ENCODE measurements at places on chromosomes 5 and 9.
A peak's percentile ranks its signal among the peaks of the same experiment; 100 is the strongest.

GRCh38 chr9:97908705-97909104, 13.6 kb downstream of the TRMO start:
- DNase-seq, result no peak

DNA sequence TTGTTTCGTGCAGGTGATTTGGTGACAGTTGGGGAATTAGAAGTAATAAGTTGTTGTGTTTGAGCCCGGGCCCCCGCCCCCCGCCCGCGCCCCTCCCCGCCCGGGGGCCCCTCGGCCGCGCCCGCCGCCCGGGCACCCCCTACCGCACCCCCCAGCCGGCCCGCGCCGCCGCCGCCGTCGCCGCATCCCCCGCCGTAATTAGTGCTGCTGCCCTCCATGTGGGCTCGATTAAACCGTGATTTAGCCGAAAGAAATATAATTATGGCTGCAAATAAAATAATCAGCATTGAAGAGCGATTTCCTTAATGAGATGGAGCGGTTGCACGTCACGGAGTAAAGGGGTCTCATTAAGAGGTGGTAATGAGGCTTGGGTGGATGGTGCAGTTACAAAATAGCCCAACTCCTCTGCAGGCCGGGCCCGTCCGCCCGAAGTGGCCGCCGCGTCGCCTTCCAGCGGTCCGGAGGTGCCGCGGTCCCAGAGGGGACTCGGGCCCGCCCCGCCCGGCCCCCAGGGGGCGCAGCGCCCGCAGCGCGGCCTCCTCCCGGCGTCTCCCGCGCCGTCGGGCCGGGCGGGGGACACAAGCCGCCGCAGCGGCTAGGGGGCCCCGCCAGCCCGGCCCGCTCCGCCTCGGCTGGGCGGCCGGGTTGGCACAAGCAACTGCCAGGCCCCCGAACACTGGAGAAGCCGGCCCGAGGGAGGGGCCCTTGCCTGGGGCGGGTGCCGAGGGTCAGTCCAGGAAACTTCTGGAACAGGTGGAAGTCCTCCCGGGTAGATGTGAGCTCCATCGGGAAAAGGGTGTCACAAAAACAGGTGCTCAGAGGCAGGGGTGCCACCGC, 6.9 kb upstream of the OTP start:
- DNase-seq, result peak; percentile 55

DNA sequence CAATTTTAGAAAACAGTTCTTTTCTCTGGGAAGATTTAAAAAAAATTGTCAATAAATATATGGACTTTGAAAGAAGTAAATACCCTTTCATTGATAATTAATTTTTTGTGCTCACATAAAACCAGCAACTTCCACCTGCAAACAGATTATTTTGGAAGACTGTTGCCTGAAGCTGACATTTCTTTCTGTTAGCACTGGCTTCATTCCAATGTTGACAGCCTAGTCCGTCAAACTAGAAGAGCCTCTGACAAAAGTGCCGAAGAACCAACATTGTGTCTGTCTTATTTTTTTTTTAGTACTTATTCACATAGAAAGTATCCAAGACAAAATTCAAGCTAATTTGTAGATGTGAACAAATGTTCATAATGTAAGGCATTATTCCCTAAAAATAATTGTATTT, 108.6 kb upstream of the TMEM161B start:
- DNase-seq, result no peak

- no peak for DNase-seq
These were observed 226.5 kb upstream of the POU5F2 start for GRCh38 chr5:93967923-93968322.

DNA sequence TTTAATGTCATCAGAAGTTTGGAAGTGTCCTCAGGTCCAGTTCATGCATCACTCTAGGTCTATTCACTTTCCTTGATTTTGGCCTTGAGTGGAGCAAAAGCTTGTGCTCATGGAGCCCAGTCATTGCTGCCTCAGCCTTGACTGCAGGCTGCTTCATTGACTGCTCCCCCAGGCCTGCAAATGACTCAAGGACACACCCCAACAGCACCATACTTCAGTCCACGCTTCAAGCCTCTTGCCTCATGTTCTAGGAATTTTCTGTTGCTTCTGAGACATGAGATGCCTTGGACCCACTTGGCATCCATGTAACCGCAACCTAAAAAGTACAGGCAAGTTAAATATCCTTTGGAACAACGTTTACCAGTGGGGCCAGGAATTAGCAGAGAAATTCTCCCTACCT, 193.7 kb downstream of the PIK3R1 start:
- DNase-seq, result no peak

GRCh38 chr9:13063880-13064459, 215.5 kb downstream of the MPDZ start:
- DNase-seq, result no peak

DNA sequence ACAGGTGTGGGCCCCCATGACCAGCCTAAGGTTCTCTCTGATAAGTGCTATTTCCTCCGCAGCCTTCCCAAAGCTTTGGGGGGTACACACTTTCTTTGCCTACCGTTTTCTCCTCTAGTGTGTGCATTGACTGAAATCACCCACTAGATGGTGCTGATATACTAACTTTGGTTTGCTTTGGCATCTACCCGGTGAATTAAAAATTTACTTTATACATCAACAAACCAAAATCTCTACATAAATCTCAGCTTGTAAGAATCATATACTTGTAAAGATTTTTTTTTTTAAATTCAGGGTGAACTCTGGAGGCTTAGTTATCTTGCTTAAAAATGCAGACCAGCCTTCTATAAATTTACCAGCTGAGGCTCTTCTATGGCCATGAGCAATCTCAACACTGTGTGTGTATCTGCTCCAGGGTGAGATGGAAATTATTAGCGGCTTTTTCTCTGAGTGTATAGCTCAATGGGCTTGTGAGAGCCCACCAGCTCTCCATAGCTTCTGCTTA, 475.7 kb upstream of the TNC start:
- DNase-seq, result no peak

DNA sequence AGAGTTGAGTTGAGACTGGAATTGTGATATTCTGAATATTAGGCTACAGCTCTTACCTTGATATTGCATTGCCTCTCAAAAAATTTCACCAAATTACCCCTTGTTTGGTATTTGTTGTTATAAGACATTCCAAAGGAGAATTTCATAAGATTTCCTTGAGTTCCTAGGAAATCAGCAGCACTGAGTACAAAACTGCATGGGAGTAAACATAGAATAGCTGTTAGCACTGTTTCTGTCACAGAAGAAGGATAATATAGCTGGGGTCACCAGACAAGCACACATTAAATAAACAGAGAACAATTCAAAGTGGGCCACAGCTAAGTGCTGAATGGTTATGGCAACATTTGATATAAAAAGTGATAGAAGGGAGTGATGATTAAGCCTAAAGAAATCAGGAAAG, 724.3 kb downstream of the PRELID2 start:
- no peak for DNase-seq

DNA sequence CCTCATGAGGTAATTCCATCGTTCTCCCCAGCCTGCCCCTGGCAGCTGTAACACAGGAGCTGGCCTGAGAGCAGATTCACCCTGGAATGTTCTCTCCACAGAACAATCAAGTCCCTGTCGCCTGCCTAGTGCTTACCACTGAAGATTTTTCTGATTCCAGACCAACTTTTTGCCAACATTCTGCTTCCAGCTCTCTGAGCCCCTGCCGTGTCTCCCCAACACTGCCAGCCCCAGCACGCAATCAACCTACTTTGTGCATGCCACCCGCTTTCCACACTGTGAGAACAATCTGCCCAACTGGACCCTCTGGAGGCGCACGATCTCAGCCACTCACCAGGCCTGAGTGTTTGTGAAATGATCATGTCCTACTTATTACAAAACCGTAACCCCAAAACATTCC, 62.6 kb downstream of the PSMB7 start:
- DNase-seq, result no peak

DNA sequence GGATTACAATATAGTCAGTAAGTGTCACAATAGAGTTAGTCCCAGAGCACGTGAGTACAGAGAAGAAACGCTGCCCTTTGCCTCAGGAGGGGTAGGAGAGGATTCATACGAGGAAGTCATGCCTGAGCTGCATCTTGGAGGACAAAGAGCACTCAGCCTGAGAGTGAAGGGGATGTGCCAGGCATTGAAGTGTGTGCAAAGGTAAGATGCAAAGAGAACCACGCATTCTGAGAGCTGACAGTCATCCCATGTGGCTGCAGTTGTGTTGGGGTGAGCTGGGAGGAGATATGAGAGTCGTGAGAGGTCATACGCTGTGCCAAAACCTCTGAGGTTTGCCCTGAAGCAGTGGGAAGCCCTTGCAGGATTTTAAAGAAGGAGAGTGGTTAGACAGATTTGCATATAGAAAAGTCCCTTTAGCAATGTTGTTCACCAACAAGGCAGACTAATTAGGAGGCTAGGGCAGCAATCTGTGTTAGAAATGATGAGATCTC, 97.5 kb downstream of the PIP5K1B start:
- no peak for DNase-seq

DNA sequence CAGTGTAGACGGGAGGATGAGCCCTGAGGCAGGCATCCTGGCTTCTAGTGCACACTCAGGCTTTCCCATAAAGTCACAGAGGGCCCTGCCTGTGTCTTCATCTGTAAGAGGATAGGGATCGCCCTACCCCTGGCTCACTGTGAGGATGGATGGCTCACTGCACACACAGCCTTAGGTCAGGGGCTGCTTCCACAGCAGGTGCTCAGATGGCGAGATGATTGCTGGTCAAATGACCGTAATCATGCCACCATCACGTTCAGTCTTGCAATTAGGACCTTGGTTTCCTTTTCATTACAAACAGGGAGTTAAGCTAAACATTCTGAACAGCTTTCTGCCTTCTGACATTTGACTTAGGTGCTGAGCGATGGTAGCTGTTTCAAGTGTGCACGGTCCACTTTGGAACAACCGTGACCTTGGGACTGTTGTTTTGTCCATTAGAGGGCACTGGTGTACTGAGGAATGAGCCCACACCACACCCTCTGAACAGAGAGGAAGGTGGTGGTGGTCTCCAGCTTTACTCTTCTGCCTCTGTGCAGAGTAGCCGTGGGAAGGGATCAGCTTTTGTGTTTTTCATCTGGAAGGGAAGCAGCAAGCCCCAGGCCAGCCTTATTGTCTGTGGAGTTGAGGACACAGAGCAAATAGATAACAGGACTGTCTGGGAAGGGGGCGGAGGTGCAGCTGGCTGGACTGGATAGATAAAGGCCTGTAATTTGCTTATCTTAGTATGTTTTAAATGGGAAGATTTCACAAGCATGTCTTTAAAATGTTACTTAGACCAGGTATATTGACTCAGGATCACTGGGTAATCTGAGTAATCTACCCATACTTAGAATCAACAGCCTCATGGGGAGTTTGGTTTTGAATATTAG, 183.1 kb downstream of the TRIO start:
- no peak for DNase-seq

- no peak for DNase-seq
These were observed 20.7 kb upstream of the IL33 start for GRCh38 chr9:6194934-6195333.

DNA sequence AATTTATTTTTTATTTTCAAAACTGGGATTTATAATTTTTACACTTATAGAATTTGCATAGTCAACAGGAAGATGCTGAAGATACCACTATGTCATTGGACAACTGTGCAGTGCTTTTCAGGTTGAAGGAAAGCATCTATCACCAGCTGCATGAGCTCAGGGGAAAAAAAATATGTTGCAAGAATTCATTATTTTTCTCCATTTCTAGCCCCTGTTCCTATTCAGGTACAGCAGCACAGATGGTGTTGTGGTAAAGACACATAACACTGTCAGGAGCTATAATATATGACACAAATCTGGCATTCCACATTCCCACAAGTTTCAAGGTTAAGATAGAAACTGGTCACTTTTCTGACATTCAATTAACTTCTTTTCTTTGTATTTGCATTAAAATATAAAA, 1088.6 kb downstream of the MAT2B start:
- DNase-seq, result no peak

DNA sequence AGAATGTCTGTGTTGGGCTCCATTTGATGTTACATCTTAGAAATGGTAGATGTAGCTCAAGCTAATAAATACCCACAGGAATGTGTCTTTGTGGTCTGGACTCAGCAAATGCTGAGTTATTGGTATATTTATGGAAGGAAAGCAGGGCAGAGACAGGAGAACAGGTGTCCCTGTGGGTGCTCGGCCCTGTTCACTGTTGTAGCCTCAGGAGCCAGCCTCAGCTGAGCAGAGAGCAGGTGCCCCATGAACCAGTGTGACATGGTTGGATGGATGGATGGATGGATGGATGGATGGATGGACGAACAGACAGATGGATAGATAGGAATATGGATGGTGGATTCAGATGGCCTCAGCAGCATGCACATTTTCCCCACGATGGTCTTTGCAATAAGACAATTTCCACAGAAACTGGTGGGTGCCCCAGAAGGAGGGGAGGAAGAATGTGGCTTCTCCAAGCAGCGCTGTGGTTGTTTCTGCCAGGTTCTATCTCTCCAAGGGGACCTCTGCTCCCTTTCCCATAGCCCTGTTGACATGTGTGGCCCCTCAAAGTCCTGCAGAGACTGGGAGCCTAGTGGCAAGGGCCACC, 8.2 kb upstream of the IRF1 start:
- no peak for DNase-seq

DNA sequence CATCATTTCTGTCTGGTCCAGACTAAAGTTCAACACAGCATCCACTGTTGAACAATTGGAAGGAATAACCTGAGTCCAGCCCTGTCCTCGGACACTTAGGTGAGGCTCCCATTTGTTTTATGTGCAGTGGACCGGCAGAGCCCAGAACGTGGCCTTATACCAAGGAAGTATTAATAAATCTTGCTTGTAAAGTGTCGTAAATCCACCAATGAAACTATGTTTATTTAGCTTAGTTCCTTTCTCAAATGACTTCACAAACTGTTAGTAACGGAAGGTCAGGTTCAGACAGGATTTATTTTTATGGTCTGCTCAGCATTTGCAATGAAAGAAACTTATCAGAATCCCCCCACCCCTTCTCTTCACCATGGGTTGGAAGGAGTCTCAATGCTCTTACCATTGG, 149.5 kb downstream of the PCSK1 start:
- DNase-seq, result no peak

DNA sequence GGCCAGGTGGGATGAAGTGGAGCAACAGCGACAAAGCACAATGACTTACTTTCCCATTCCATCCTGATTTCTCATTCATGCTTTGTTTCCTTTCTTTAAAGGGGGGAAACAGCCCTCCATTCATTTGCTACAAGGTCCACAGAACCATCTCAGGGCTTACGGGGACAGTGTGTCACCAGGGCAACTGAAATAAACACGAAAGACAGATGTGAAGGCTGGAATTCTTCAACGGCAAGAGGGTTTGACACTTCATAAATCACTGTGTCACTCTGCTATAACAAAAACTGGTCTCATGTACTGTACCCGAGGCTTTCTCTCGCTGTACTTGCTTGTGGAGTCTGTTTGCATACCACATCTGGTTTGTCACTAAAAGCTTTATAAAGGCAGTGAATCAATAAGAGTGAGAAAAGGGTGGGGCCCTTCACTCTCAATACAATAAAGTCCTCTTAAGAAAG, 150.8 kb downstream of the EFNA5 start:
- DNase-seq, result no peak

DNA sequence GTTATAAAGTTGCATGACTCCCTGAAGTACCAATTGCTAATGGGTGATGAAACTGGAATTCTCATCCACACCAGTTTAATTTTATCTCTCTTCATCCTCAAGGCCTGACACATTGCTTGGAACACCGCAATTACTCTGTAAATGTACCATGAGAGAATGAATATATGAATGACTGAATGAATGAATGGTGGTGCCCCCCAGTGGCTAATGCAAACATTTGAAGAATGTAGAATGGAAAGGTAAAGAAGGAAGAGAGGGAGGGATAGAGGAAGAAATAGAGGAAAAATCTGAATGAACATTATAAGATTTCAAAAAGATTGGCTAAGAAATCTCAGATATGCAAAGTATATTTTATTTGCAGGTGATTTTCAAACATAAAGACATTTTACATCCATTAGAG, 13.1 kb downstream of the PAPPA start:
- DNase-seq, result no peak
